NCI-H2081 treated with DMSO at 0.1 percent for 48 hours (cell line): ENCODE measurements at places on chromosomes 16 and 17.
A peak's percentile ranks its signal among the peaks of the same experiment; 100 is the strongest.

GRCh38 chr16:88617268-88618031 lies 20.9 kb upstream of the IL17C start:
- DNase-seq = peak; percentile 43

GRCh38 chr17:71613996-71614395 lies 506.8 kb upstream of the SOX9 start:
- DNase-seq = peak; percentile 70

DNA sequence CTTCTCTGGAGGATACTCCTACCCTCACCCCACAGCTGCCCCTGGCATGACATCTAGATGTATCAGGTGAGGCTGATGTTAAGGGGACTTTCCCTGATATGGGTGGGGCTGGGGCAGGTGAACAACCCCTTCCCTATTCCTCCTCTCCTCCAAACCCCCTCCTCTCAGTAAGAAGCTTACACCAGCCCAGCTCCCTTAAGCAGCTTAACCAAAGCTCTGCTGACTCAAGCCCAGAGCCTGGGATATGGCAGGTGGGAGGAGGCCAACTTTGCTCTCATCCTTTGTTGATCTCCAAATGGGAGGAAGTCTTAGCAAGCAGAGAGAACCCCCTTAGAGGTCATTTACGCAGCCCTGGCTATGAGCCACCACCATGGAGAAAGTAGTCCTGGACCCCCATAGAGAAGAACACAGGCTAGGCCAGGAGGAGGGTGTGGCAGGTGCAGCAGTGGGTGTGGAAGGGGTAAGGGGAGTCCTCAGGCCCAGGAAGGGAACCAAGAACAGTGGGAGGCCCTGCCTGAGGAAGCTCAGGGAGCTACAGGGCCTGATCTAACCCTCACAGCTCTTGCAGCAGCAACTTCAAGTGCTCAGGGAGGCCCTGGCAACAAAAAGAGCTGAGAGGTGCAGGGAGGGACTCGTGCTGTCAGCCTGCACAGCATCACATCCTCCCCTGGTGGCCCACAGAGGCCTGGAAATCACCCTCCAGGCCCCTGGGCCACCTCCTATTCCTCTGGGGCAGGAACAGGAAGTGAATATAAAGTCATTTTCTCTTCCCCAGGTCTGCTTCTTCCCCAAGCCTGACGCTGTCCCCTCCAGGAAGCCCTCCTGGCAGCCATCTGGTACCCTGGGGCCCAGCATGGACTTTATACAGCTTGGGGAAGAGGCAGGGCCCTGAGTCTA lies 2.9 kb downstream of the UNC119 start:
- no peak for DNase-seq

DNA sequence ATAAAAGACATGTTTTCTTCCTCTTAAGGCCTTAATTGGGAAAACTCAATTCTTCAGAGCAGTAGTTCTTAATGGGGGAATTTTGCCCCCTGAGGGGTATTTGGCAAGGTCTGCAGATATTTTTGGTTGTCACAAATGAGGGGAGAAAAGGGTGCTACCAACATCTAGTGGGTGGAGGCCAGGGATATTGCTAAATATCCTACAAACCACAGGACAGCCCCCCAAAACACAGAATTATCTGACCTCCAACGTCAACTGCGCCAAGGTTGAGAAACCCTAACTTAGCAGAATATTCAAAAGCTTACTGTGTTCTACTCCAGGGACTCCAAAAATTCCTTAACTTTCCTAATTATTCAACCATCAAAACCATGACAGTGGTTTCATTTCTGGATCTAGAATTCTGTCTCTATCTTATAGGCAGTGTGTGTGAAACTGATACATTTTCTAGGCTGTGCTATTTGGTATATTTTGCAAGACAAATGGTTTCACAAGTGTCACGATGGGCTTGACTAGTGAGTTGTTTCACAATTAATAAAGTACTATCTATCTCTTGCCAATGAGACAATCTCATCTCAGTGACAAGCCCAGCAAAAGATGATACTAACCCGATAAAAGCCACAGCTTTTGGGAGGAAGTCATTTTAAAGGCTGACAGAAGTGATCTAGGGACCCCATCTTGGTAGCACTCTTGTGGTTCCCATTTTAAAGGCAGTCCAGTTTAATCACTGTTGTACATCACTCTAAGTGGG lies 14.7 kb downstream of the TXNDC11 start:
- DNase-seq = no peak

GRCh38 chr17:72463287-72464102 lies 342.7 kb downstream of the SOX9 start:
- no peak for DNase-seq

DNA sequence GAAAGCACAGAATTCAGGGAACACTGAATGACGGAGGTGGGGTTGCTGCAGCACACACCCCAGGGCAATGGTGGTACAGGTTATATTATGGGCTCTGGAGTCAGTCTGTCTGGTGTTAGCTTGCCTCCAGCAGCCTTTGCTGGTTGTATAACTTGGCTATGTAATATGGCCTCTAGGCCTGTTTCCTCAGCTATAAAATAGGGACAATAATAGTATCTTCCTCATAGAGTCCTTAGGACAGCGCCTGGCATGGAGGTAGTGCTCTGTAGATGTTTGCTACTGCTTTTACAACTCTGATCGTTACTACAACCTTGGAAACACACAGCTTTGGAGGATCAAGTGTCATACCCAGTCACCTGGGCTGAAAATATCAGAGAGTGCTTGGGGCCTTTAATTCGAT lies 31.5 kb downstream of the GTF3C1 start:
- no peak for DNase-seq

DNA sequence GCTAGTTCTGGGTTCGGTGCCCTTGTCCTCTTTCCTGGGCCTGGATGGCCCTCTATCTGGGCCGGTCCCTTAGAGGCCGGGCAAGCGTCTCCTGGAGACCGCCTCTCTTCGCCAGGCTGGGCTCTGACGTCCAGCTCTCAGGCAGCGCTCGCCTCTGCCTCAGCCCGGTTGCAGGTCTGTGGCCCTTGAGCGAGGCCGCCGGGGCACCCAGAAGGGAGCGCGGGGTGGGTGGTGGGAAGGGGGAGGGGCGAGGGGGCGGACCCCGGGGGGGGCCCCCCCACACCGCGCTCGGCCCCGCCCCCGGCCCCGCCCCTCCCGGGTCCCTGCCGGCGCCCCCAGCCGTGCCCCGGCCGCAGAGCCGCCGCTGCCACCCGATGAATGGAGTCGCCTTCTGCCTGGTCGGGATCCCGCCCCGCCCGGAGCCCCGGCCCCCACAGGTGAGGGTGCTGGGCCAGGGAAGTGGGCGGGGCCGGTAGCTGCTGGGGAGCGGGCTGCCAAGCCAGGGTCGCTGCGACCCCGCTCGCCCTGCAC lies at the start of gene ARHGAP23:
Gene ARHGAP23, plus strand, starts transcription at position 353 of the 531 bp plus-strand sequence. Its CDS starts 22 bp downstream, at position 375.
- no peak for DNase-seq

GRCh38 chr17:50208611-50209061 lies 7.2 kb upstream of the COL1A1 start:
- DNase-seq = no peak

DNA sequence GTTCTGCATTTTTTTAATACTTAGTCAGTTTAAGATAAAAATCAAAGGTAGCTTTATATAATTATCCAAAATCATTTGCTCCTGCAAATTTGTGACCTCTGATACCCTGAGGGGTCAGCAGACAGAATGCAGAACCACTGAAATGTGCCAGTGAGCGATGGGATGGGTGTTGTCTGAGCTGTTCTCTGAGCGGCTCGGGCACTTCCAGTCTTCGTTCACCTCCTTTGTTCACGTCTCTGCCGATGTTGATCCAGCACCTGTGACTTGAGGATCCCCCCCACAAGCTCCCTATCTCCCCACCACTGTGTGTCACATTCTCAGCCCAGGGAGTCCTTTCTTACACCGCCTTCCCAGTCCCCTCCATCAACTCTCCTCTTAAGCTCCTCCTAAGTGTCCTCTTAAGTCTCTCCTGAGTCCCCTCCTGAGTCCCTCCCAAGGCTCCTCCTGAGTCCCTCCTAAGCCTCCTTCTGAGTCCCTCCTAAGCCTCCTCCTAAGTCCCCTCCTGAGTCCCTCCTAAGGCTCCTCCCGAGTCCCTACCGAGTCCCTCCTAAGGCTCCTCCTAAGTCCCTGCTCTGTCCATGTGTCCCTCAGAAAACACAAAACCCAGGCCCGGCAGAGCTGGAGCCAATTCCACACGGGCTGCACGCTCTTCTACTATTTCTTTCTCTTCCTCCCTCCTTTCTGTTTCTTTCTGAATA lies 47.5 kb downstream of the RNF213 start:
- DNase-seq = no peak

DNA sequence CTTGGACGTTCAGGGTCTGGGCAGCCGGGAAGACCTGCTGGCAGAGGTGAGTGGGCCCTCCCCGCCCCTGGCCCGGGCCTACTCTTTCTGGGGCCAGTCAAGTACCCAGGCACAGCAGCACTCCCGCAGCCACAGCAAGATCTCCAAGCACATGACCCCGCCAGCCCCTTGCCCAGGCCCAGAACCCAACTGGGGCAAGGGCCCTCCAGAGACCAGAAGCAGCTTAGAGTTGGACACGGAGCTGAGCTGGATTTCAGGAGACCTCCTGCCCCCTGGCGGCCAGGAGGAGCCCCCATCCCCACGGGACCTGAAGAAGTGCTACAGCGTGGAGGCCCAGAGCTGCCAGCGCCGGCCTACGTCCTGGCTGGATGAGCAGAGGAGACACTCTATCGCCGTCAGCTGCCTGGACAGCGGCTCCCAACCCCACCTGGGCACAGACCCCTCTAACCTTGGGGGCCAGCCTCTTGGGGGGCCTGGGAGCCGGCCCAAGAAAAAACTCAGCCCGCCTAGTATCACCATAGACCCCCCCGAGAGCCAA lies 8.6 kb upstream of the ABCC3 start:
- no peak for DNase-seq

- DNase-seq = no peak
Measured at GRCh38 chr16:3182608-3183444, 5.2 kb upstream of the OR1F1 start.

DNA sequence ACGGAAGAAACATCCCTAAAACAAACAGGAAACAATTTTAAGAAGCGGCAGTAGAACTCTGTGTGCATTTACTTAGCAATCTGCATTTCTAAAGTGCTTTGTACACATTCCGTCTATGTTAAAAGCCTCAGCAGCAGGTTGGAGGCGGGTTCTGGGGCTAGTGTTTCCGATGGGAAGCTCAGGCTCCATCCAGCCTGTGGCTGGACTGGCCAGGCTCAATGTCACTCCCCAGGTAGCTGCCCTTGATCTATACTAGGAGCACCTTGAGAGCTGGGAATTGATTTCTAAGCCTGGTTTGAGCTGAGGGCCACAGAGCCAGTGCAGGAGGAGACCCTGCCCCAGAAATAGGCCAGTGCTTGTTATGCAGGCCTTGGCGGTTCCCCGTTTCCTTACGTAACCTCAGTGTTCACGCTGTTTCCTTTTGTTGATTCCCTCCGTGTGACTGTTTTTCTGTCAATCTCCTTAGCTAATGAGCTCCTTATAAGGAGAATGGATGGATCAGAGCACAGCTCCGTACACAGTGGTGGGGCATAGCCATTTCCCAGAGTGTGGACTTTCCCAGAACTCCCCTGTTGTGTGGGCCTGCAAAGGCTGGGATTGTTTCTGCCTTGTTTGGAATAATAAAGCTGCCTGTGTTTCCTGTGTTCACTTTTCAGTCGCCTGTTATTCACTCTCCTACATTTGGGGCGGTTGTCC lies 21.4 kb downstream of the ADORA2B start:
- DNase-seq = no peak

DNA sequence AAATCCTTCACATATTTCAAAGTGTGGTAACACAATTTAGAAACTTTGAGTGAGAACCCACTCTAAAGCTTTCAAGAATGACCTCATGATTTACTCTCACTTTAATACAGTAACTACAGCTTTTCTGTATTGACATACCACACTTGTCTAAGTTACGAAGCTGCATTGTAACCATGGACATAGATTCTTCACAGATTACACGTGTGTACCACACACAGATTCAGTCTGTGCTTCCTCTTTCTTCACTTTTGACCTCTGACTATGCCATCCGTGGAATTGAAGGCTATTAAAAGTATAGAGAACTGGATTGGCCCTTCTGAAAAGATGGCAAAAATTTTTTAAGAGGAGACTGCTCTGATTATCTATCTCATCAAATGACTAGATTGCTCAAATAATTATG lies 172.7 kb downstream of the TANC2 start:
- no peak for DNase-seq

- DNase-seq = no peak
Measured at GRCh38 chr17:12599186-12599920, 66.3 kb upstream of the MYOCD start.

- DNase-seq = no peak
Measured at GRCh38 chr17:30905742-30906100, 317 bp downstream of the TEFM start.

GRCh38 chr16:9610727-9611126 lies 519.3 kb downstream of the HAPSTR1 start:
- no peak for DNase-seq

DNA sequence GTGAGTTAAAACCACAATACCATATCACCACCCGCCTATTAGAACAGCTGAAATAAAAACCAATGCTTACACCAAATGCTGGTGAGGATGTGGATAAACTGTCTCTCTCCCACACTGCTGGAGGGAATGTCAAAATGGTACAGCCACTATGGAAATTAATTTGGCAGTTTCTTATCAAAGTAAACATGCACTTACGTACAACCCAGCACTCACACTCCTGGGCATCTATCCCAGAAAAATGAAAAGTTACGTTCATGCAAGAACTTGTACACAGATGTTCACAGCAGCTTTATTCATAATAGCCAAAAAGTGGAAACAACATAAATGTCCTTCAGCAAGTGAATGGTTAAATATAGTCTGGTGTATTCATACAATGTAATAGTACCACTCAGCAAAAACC lies 173.2 kb upstream of the MYOCD start:
- no peak for DNase-seq
